ENCODE measurements at places on chromosomes 12 and 14.

DNA sequence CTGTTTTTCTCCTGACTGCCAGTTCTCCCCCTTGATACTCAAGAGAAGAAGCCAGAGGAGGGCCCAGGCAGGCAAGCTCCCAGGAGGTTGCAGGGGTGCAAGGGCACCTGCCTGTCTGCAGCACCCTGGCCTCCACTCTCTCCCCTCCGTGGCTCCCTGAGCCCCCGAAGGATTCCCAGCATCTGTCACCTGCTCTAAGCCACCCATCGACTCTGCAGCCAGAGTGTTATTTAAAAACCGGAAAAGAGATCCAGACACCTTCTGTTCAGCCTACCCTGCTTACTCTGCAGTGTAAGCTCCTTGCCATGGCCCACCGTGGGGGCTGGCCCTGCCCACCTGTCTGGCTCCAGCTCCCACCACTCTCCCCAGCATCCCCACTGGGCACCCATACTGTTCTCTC is 121.4 kb downstream of the KSR2 start:
- no peak for DNase-seq

DNA sequence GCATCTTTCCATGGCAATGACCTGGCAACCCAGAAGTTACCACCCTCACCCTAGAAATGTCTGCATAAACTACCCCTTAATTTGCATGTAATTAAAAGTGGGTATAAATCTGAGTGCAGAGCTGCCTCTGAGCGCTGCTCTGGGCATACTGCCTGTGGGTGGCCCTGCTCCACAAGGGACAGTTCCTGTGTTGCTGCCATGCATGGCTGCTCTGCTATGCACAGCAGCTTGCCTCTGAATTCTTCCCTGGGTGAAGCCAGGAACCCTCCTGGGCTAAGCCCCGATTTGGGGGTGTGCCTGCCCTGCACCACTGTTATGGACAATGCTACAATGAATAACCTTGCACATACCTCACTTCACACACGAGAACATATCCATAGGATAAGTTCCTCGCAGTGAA is 35.7 kb upstream of the GPR132 start:
- DNase-seq = no peak

DNA sequence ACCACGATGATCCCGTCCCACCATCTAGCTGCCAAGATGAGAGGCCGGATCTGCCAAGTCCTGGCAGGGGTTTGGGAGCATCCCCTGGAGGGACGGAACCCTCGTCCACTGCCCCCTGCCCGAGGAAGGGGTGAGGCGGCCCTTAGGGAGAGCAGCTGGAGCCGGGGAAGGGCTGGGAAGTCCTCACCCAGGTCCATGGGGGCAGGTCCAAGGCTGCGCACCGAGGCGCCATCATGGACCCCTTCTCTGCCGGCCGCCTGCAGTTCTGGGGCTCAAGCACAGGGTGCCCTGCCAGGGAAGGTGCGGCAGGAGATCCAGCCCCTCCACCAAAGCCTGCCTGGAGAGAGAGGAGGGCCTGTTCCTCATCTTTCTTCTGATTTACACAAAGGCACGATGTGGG is 17.6 kb upstream of the FBRSL1 start:
- DNase-seq = no peak

GRCh38 chr12:121383601-121384021 is 16.3 kb upstream of the RNF34 start:
- DNase-seq = no peak

DNA sequence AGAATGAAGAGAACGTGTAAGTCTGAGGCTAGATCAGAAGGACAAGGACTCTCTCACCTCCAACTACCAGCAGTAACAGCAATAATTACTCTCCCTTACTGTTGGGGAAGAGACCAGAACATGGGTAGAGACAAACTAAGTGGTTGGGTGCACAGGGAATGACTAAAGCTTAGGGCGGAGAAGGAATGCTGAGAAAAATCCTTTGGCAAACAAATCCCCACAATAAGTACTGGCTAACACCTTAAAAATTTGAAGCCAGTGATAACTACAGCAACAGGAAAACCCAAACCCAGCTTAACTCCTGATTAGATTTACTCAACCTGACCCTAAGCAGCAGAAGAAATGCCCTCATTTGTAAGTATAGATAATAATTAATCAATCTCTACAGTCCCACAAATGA is 759.0 kb downstream of the AACS start:
- DNase-seq = no peak

All from transverse colon (tissue), 4 donors.